Hematopoietic multipotent progenitor cell treated with erythropoietin and hydrocortisone succinate and interleukin-3 and kit ligand, for 17 days (in vitro differentiated cells): ENCODE measurements at places on chromosomes 2 and 18.
A peak's percentile ranks its signal among the peaks of the same experiment; 100 is the strongest.

DNA sequence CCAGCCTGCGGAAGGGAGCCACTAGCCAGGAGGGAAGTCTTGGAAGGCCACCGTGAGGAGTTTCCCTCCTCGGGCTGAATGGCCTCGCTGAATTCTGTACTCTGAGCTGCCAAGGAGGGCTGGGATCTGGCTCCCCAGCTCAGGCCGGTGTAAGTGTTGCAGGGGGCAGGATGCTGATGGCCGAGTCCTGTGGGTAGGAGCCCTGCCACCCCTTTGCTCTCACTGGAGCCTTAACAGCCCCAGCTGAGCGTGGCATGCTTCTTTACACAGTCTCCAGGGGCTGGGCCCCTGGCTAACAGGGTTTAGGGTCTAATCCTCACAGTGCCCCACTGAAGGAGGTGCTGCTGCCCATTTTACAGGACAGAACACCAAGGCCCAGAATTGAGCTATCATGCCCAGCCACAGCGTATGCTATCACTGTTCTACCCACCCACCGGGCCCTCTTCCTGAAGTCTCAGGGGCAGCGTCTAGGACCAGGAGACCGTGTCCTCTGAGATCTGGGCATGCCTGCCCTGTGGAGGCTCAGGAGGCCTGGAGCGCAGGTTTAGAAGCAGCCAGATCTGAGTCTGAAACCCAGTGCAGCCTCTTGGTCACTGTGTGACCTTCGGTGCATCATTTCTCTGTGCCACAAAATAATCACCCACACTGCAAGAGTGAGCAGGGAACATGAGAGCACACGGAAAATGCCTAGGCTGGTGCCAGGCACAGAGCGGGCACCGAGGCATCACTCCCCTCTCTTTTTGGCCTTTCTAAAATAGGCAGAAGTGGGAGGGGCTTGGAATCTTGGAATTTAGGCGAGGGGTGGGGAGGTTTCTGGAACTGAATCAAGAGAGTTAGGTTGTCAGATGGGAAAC lies 42.9 kb downstream of the TMEM37 start:
- no peak for DNase-seq

DNA sequence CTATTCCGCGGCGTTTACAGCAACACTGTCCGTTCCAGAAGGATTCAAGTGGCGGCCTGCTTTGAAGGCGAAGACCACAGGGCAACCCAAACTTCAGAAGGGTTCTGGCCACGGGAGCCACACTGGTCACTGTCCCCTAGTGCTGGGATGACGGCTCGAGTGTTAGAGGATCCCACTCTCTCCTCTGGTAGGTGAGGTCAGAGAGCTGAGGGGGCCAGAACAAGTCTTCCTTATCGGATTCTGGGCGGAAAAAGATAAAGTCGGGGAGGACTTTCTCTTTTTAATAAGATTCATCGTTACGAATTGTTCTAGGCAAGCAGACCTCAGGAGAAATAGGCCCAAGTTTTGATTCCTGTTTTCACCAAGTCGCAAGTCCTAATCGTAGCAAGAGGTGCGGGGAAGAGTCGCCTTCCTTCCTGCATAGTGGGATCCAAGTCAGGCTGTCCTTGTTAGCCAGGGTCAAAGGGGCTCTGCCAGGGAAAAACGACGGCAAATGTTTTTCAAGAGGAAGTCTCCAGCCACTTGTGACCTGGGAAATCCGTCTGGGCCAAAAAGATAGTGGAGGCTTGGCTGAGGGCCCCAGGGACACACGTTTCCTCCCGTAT lies 864 bp upstream of the MYL12A start:
- DNase-seq, result no peak

DNA sequence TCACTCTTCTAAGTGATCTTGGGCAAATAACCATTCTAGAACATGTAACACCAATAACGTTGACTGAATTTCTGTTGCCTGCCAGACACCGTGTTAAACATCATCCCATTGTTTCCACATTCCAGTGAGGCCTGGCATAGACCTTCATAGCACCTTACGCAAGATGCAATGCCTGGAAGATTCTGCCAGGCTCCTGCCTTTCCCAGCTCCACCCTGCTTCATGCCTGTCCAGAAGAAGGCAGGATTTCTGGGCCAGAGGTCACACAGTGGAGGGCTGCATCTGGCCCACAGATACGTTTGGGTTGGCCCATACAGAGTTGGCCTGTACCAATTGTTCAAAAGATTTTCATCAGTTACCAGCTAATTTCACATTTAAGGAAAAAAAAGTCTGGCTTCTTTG lies 46.3 kb downstream of the EN1 start:
- DNase-seq, result no peak

DNA sequence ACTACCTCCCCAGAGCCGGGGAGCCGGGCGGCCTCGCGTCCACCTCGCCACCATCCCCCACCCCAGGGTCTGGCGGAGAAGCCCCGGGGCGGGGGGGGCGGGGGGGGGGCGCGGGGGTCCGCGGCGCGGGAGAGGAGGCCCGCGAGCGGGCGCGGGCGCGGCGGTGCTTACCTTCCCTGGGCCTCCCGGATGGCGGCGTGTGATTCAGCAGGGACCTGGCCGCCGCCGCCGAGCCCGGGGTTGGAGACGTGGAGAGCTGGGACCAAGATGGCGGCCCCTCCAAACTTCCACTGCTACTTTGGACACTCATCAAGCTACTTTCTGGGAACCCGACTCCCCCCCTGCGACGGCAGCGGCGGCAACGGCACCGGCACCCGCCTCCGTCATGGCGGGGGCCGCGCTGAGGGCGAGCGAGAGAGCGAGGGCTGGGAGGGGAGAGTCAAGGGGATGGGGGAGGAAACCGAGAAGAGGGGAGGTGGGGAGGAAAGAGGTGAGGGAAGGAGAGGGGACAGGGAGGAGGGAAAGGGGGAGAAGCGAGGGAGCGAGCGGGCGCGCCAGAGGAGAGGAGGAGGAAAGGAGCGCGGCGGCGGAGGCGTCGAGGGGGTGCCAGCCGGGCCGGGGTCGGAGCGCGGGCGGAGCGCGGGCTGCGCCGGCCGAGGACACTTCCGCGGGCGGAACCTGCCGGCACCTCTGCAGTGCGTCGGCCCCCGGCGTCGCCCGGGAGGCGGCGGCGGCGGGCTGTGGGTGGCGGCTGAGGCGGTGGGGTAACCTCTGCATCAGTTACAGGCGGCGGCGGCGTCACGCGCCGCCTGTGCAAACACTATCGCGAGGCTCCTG lies at the start of gene TLK1:
TSS of gene TLK1 (minus strand) at position 775 of the 837 bp plus-strand sequence. CDS start at position 310, 465 bp downstream.
- peak; percentile 63 for DNase-seq

GRCh38 chr18:58639751-58640427 lies 11.0 kb upstream of the ALPK2 start:
- no peak for DNase-seq

DNA sequence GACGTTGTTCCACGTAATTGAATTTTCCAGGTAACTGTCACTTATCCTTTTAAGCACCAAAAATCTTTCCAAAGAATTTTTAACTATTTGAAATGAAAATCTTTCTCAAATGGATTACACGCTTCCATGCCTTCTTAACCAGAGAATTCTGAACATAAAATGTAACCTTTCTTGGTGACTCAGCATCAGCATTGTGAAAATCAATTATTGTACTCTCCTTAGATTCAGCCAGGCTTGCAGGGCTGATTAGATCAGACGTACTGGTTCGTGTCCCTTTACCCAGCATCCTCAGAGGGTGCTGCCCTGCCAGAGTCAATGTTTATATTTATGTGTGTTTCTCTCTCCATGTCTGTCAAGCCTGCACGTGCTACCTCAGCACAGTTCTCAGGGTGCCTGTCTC lies 623.9 kb downstream of the CNTNAP5 start:
- DNase-seq, result no peak

DNA sequence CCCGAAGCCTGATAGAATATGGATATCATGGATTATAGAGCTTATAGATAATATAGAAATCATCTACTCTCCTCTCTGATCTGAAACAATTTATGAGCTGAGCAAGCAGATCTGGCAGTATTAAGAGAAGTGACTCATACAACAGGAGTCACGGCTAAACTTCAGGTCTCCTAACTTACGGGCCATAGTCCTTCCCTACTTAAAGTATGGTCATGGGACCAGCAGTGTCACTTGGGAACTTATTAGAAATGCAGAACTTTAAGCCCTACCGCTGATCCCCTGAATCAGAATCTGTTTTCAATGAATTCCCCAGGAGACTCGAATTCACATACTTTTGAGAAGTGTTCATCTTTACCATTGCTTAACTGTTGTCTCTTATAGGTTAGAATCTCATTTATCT lies 195.7 kb upstream of the FANCL start:
- DNase-seq, result no peak
